Sciatic nerve (tissue), 2 donors: ENCODE measurements at places on chromosomes 16 and 17. TPM values are rescaled to one million over a fixed set of nuclear protein-coding genes. Genes with fewer than 3 reads are reported as not detected.

- no peak for DNase-seq
Measured at GRCh38 chr16:85664580-85665372, 24.0 kb downstream of the GINS2 start.

DNA sequence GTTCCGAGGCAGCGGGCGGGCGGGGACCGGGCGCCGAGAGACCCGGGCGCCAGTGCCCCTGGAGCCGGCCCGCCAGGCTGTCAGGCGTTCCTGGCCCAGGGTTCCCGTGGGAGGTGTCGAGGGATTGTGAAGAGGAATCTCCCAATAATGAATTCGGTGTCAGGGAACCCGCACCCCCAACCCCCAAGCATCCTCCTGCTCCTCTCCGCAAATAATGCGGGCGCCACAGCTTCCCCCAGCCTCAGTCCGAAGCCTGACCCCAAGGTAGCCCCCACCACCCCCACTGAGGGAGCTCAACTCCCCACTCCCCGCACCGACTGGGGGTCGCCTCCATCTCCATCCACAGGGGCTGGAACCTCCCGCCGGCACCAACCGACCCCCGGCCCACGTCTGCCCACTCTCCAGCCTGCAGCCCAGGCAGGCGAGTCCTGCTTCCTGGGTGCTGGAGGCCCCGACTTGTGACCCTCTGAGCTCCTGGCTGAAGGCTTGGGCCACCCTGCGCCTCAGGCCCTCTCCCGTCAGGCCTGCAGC, 641 bp upstream of the CASKIN1 start:
- DNase-seq: no peak

- DNase-seq: no peak
Measured at GRCh38 chr17:80624864-80625263, 80.2 kb downstream of the RPTOR start.

The NT5M gene
- total RNA-seq: 3.9 TPM

GRCh38 chr17:6475411-6475810, 31.2 kb downstream of the PIMREG start:
- DNase-seq: no peak

The HAP1 gene
- total RNA-seq: 0.09 TPM

GRCh38 chr17:55757659-55758058, 6.8 kb downstream of the PCTP start:
- no peak for DNase-seq

The HSD17B2 gene
- total RNA-seq: not detected

DNA sequence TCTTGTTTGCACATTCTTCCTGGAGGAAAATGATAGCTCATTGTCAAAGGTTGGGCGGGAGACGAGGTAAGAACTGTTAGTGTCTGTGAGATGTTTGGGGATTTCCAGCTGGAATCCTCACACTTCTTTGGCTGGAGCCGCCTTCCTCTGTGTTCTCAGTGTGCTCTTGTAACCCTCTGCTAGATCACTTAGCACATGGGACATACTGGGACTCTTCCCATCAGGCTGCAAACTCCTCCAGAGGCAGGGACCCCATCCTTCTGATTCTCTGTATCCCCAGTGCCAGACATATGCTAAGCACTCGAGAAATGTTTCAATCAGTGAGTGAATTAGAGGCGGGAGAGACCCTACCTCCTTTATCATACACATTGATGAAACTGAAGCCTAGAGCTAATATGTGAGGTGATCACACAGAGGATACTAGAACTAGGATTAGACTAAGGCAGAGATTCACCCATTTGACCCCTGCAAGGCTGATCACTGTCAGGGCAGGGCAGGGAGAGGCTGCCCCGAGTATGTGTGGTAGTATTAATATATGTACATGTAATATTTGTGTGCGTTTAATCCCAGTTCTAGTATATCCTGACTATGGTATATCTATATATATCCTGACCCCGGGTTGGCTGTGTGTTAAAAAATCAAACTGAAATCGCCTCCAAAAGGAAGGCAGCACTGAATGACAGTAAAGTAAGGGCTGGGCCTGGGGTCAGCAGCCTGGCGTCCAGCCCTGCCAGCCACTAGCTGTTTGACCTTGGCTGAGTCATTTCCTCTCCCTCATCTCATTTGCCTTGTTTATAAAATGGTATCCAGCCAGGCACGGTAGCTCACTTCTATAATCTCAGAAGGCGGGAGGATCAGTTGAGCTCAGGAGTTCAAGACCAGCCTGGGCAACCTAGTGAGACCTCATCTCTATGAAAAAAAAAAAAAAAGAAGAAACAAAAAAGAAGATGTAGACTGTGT, 75.5 kb upstream of the TBX2 start:
- no peak for DNase-seq
